Tongue (tissue), 3 donors: ENCODE measurements at places on chromosomes 2 and 18.

DNA sequence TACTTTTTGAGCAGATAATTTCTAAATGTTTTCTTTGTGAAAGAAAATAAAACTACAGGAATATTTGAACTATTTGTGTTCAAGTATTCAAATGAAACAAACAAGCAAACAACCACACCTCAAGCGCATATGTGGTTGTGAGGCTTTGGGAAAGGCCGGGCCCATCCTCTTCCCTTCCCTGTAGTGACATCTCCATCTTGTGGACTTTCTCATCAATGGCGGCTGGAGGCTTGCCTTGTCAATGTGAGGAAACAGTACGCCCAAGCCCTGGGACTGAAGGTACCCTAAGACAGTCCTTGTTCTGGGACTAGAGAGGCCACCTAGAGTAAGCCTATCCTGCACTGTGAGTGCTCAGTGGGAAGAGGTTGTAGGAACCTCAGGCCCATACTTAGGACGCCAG, 166.8 kb downstream of the TPGS2 start:
- DNase-seq: no peak

DNA sequence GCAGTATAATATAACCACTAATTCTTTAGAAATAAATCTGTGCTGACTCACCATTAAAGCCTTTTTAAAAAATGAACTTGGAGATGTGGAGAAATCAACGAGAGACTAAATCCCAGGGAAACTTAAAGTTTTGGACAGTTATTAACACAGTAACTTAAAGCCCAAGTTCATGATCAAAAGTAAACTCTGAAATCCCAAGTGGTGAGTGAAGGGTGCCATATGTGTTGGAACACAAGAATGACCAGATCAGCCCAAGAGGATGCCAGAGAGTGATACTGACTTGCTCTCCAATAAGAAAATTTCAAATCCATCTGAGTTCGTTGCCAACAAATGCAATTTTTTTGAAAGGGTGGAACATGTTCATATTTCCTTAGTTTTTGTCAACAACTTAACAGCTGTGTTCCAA, 838.1 kb upstream of the ACVR2A start:
- DNase-seq: peak; percentile 97

GRCh38 chr2:240512666-240513535, 44.9 kb downstream of the ANKMY1 start:
- DNase-seq: no peak

DNA sequence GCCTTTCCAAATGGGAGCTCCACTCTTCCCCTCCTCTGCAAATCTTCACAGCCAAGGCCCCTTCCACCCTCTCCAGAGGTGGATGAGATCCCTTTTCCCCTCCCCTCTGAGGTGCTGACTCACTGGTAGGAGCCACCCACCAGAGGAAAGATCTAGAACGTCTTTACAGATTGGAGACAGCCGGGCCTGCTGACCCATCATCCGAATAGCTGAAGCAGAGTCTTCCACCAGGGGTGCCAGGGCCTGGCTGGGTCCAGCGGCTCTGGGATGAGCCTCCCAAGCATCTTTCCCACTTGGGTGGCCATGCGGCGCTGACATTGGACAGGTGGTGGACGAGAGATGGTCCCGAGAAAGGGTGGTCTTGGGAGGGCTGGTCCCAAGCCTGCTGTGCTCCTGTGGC, 9.0 kb downstream of the ERFE start:
- no peak for DNase-seq

DNA sequence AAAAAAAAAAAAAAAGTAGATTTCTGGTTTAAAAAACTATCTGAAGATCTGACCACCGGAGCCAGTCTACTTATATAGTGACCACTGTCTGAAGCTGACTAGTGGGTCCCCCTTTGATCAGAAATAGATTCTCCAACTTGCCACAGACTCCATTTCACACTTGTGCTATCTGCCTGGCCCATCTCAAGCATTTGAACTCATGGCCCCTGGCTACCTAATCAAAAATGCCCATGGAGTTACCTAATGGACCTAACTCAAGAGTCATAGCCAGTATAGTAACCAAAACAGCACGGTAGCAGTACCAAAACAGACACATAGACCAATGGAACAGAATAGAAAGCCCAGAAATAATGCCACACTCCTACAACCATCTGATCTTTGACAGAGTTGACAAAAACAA, 17.0 kb upstream of the ATL2 start:
- DNase-seq: no peak

GRCh38 chr18:58396144-58396543, 232.7 kb downstream of the ALPK2 start:
- DNase-seq: peak; percentile 64

DNA sequence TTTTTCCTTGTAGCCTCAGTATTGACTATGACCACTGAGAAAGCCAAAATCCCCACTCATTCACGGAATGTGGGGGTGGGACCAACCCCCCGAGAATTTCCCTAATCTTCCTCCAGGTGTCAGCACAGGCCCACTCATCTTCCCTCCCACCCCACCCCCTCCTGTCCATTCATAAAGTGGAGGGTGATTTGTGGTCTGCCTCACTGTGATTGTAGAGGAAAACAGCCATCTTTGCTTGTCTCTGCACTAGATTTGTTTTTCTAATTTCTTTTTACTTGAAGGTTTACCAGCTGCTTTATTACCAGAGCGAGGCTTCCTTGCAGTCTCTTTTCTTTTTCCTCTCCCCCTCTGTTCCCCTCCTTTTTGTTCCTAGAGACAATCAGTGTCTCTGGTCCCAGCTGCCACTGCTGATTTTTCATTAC, 171.8 kb downstream of the ICOS start:
- DNase-seq: peak; percentile 61

DNA sequence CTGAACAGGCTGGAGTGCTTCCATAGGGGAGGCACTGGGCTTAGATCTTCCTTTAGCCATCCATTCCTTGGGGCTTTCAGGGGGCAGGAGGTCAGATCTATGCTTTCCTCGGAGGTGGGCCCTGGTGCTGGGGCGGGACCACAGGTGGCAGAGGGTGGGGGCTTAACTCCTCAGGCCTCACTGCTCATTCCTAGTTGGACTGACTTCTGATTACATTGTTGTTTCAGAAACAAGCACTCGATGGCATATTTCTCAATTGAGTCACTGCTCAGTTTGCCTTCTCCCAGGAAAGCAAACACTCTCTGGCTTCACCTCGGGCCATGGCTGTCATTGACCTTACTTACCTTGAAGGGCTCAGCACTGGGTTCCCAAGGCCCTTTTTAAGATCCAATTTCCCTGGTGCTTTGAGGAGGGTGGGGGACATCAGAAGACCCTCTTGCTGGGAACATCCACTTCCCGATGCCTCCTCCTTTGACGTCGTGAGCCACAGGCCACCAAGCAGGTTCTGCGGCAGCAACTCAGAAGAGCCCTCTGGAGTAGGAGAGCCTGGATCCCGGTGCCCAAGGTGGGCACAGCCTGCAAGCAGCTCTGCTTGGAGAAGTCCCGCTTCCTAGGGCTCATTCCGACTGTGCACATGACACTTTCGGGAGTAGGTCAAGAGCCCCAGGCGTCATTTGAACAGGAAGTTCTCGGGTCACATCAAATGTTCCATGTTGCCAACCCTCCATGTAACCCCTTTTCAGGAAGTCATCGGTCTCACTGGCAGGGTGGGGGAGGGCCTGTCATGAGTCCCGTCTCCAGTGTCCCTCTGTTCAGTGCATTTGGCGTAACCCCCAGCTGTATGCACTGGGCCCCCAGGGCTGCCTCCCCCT, 40.6 kb downstream of the SDC1 start:
- DNase-seq: no peak

- peak; percentile 70 for DNase-seq
Observed at GRCh38 chr2:152483276-152484063, 148.5 kb downstream of the FMNL2 start.
